Esophagus squamous epithelium (tissue), 5 donors: ENCODE measurements at places on chromosomes 1 and 21.

GRCh38 chr1:226571893-226572292 is 23.3 kb downstream of the STUM start:
- no peak for DNase-seq

GRCh38 chr1:189405419-189405818 is 1072.2 kb downstream of the BRINP3 start:
- DNase-seq: no peak

GRCh38 chr1:228018961-228019721 is 12.3 kb downstream of the WNT3A start:
- DNase-seq: no peak

GRCh38 chr1:8510041-8510823 is 192.3 kb downstream of the SLC45A1 start:
- DNase-seq: no peak

GRCh38 chr1:77253211-77253610 is 28.6 kb upstream of the AK5 start:
- no peak for DNase-seq

GRCh38 chr1:212132025-212132424 is 96.5 kb downstream of the DTL start:
- no peak for DNase-seq
